ENCODE measurements at places on chromosomes 2 and 18. TPM values are rescaled to one million over a fixed set of nuclear protein-coding genes. Genes with fewer than 3 reads are reported as not detected.

Gene STAMBP
- 40.0 TPM for polyA plus RNA-seq

Gene CREG2
- polyA plus RNA-seq = 2.6 TPM

Gene BCL11A
- polyA plus RNA-seq = 18.4 TPM

Gene RAX
- polyA plus RNA-seq = not detected

Gene PKP4
- 10.6 TPM for polyA plus RNA-seq

Gene CD226
- not detected for polyA plus RNA-seq

- no peak for DNase-seq
These were observed 50.7 kb downstream of the LIPG start for GRCh38 chr18:49612515-49613033.

DNA sequence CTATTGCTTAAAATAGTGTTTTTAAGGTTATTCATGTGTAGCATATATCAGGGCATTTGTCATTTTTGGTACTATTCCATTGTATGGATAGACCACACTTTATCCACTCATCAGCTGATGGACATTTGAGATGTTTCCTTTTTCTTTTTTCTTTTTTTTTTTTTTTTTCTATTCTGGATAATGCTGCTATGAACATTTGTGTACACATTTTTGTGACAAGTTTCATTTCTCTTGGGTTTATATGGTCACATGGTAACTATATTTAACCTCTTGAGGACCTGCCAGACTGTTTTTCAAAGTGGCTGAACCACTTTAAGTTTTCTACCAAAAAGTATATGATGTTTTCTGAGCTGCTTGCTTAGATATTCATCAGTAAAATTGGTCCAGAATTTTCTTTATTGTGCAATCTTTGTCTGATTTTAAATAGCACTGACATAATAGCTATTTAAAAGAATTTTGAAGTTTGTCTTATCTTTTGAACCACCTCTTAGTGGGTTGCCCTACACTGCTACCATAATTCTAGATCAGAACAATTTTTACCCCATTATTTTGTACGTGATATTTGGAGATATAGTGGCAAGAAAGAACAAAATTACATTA is 219.4 kb upstream of the SIX3 start:
- no peak for DNase-seq

DNA sequence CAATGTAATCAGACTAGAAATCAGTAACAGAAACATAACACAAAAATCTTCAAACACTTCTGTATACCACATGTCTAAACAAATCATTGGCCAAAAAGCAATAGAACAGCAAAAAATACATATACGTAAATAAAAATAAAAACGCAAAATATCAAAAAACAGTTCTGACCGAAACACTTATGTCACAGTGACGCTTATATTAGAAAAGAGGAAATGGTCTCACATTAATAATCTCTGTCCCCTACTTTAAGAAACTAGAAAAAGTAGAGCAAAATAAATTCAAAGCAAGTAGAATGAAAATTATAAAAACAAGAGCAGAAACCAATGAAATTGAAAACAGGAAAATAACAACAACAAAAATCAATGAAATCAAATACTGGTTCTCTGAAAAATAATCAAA is 41.9 kb downstream of the TMEM131 start:
- DNase-seq = no peak

GRCh38 chr18:43080671-43081070 is 34.8 kb downstream of the RIT2 start:
- no peak for DNase-seq

DNA sequence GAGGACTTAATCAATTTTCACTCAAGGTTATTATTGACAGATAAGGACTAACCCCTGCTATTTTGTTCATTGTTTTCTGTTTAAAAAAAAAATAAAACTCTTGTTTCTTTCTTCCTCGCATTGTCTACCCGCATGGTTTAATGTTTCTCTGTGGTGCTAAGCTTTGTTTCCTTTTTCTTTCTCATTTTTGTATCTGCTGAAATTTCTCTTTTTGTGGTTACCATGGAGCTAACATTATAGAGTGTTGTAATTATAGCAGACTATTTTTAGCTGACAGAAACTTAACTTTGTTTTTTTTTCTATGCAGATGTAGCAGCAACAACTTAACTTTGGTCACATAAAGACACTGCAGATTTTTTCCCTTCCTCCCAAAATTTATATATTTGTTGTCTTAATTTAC is 43.1 kb upstream of the CHN1 start:
- no peak for DNase-seq

GRCh38 chr2:118169359-118170005 is 81.2 kb downstream of the INSIG2 start:
- DNase-seq = no peak

GRCh38 chr2:174761837-174762236 is 2.4 kb downstream of the CHRNA1 start:
- DNase-seq = no peak

DNA sequence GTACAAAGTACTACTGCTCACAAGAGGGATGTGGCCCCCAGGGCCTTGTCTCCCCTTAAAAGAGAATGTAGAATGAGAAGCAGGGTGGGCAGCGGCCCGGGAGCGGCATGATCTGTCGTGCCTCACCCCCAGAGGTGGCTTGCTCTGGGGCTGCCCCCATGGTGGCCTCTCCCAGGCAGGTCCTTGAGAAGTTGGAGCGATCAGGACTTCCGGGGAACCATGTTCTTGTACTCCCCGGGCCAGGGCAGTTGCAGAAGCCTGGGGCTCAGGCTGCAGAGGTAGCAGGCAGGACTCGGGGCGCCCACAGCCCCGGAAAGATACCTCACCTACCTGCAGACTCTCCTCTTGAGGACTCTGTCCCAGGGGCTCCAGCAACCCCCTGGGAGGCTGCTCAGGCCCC is 62.6 kb downstream of the CYP26B1 start:
- no peak for DNase-seq

DNA sequence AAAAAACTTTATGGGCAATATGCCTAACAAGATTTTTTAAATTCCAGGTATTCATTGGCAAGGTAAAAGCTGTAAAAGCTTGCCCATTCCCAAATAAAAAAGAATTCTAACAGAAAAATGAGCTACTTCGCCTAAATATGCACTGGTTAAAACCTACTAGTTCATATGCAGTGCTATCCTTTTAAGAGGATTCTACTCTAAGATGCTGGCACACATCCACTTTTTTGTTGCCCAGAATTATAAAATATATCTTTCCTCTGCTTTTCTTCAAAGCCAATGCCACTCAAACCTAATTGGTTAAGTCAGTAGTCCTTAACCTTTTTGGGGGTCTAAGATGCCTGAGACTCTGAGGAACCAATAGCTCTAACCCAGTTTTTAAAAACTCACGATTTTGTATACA is 3.2 kb downstream of the XPO1 start:
- no peak for DNase-seq

DNA sequence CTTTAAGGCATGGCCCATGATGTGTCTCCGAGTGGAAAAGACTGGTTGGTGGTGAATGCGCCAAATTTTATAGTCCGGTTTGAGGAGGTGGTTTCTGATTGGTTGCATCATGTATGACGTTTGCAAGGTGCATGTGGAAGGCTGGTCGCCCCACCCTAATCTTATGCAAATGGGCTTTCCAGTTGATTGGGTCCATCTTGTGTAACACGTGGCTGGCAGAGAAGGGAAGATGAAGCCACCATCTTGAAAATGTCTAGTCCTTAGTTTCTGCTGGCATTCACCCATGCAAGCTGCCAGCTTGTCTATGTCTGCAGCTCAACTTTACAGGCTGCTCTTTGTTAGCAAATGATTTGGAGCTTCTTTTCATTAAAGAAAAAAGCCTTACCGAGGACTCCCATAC is 132.2 kb downstream of the PIK3C3 start:
- no peak for DNase-seq

DNA sequence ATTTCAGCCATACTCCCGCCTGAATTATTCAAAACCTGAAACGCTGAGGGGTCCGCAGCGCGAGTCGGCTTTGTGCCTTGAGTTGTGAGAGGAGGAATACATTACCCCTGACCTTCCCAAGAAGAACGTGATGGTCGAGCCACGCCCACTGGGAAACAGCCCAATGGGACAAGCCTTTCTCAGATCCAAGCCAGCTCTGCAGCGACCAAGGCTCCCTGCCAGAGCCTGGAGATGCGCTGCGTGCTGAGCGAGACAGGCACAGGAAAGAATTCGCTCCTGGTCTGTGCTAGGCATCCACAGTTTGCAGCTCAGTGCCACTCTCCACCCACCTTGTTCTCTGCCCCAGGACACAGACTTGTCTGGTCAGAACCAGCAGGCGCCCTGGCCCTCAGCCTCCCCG is 74.1 kb upstream of the GLI2 start:
- DNase-seq = peak; percentile 47

DNA sequence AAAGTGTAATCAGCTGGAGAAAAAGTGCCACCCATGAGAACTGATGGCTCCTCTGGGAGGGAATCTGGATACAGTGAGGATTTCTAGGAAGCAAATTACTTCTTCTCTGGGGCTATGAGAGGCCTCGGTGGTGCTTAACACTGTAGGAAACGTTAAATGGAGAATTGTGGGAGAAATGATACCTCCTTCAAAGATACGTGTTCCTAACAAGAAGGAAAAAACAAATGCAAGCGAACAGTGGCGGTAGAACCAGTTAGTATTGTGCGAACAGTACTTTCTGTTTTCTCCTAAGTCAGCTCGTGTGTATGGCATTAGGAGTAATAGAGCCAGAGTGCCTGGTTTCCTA is 587 bp upstream of the MTIF2 start:
- DNase-seq = no peak

DNA sequence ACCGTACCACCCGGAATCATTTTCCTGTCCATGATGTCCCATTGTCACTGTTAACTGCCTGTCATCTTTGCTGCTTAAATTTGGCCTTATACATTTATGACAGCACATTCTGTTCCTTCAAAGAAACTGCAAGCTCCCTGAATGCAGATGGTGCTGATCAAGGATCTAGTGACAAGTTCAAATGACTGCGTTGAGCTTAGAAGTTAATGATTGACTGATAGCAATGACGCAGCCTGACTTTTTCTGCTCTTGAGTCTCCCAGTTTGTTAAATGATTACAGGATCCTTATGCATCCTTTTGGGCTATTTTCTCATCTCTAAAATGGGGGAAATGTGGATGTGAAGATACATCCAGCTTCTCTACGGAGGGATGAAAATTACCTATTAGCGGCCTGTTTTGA is 159.0 kb downstream of the DCC start:
- peak; percentile 57 for DNase-seq

DNA sequence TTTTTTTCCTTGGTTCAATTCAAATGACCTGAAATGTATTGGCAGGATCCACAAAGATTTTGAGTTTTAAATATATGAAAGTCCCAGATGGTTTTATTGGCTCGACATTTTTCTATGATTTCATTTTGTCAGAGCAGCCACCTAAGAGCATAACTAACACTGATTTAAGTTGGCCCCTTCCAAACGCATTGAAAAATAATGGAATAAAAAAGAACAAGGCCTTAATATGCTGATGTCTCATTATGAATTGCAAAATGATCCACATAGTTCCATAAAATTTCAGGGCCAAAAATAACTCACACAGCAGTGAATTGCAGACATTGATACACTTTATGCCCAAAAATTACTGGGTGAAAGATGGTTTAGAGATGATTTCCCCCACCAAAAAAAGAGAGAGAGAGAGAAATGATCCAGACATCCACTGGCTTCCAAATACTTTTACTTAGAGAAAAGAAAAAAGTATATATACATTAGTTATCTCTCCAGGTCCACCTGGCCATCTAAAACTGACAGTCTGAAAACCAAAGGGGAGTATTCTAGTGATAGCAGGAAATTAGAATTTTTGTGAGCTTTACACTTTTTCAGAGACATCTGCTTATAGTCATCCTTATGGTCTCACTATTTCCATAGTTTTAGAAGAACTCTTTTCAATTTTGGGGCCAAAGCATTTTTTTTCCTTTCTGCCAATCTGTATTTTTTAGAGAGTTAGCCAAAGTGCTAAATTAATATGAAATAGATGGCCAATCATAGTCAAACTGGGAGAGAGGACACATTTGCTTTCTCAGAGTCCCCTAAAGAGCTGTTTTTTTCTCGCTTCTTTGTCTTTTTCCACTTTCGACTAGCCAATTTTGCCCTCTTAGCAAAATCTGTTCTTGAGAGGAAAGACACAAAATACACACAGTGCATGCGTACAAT is 213.5 kb upstream of the RND3 start:
- no peak for DNase-seq

- no peak for DNase-seq
These were observed 228.4 kb downstream of the FHOD3 start for GRCh38 chr18:36525913-36526312.

DNA sequence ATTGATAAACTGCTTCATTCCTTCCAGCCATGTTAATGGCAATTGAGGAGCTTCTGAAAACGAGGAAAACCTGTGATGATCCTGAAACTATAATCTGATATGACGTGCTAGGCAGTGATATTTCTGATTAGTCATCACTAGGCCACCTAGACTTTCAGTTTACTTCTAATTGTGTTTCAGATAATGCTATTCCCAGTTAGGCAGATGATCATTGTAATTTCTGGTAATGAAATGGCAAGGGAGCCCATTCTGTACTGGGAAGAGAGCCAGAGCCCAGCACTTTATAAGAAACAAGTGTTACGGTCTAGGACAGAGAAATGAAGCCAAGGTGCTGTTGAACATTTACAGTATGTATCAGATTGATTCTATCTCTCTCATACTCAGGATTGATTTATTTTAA is 106.2 kb downstream of the CPO start:
- no peak for DNase-seq

DNA sequence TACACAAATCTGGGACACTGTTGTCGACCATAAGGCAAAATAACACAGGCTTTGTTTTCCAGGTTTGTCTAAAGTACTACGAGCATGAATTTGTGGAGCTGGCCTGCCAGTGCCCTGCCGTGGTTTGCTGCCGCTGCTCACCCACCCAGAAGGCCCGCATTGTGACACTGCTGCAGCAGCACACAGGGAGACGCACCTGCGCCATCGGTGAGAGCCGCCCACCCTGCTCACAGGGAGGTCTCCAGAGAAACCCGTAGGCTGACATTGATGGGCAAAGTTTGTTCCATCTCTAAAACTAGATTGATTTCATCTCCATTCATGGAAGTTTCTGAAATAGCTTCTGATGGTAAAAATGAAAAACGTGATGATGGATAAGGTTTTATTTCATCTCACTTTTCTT is 50.4 kb upstream of the NFATC1 start:
- DNase-seq = no peak

- no peak for DNase-seq
These were observed 163.7 kb downstream of the SOCS6 start for GRCh38 chr18:70452501-70452900.

- peak; percentile 33 for DNase-seq
These were observed 307.5 kb downstream of the GALR1 start for GRCh38 chr18:77557046-77557587.

- no peak for DNase-seq
These were observed 278.7 kb upstream of the ZNF521 start for GRCh38 chr18:25630682-25631081.

DNA sequence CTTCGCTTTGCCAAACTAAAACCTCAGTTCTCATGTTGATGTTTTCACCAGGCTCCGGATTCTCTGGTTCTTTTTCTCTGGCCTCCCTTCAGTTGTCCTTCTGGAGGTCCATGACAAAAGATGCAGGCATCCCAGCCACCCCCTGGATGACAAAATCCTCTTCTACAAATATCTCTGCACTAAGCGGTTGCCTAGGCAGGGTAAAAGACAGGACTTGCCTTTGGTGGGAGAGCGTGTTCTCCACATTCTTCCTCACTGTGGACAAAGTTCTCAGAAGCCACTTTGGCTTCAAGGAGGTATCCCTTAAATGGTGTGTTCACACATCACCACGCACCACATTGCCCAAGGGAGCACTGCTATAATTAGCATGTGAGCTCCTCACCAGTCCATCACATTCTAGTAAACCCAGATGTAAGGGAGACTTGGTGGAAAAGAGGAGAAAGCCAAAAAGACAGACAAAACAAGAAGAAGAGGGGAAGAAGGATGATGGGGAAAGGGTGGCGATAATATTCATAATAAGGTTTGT is 23.6 kb upstream of the MRPL33 start:
- no peak for DNase-seq

GRCh38 chr2:174690026-174690425 is 74.2 kb downstream of the CHRNA1 start:
- DNase-seq = no peak
